ENCODE measurements at places on chromosomes 1 and 21.

GRCh38 chr1:53622531-53622930 lies 116.4 kb downstream of the GLIS1 start:
- DNase-seq = no peak

GRCh38 chr1:195733408-195733807 lies 874.8 kb downstream of the KCNT2 start:
- no peak for DNase-seq

GRCh38 chr1:94316836-94317789 lies 79.7 kb upstream of the ARHGAP29 start:
- DNase-seq = no peak

- no peak for DNase-seq
Observed at GRCh38 chr1:107291987-107292386, 151.1 kb downstream of the NTNG1 start.

- no peak for DNase-seq
Observed at GRCh38 chr1:214432245-214432644, 119.2 kb downstream of the PTPN14 start.

GRCh38 chr1:25135909-25136308 lies 96.4 kb downstream of the SYF2 start:
- DNase-seq = no peak
